LoVo (cell line): ENCODE measurements at places on chromosomes 2 and 18.

DNA sequence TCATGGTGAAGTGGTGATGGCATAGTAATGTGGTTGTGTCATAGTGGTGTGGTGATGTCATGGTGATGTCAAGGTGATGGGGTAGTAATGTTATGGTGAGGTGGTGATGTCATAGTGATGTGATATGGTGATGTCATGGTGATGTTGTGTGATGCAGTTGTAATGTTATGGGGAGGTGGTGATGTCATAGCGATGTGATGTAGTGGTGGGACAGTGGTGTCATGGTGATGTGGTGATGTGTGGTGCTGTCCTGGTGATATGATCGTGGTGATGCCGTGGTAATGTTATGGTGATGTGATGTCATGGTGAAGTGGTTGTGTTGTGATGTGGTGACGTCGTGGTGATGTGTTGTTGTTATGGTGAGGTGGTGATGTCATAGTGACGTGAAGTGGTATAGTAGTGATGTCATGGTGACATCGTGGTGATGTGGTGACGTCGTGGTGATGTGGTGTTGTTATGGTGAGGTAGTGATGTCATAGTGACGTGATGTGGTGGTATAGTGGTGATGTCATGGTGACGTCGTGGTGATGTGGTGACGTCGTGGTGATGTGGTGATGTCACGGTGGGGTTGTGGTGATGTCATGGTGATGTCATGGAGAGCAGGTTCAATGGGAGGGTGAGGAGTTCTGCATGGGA is 242.7 kb upstream of the MYT1L start:
- DNase-seq, result no peak

DNA sequence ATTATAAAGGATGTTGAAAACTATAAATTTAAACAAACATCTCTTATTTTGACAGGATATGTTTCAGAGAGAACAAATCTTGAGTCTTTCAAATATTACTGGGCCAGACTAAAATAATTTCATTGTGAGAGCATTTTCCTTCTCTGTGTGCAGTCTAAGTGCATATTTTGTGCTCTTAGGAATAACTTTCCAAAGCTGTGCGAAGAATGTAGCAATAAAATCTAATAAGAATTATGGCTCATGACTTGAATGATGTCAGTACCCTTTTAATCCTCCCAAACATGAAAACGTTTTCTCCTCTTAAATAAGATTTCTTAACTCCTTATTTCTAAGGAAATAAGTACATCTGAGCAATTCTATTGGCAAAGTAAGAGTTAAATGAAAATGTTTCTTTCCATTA is 76.2 kb upstream of the EFEMP1 start:
- no peak for DNase-seq

DNA sequence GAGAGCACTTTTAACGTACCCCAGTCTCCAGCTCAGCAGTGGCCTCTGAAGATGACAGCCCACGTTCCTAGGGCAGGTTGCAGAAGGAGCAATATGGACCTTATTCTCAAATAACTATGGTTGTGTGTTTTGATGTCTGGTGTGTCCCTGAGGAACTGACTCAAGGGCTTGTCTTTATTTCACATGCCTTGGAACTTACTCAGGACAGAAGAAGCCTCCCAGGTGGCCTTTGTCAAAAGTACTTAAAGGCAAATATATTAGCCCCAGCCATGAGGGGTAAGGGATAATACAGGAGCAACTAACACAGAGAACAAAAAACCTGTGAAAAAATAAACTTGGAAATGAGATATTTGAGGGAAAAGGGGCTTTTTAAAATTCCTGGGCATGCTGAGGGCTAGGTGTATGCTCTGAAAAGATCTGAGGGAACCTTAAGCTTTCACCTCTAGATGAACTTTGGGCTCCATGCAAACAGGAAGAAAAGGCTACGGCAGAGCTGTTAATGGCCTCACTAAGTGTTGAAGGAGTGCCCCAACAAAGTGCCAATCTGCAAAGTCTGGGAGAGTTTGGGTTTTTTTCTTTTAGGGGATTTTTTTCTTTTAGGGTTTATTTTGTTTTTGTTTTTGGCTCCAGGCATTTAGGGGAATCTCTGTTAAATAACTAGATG is 40.3 kb downstream of the SRBD1 start:
- peak; percentile 12 for DNase-seq

DNA sequence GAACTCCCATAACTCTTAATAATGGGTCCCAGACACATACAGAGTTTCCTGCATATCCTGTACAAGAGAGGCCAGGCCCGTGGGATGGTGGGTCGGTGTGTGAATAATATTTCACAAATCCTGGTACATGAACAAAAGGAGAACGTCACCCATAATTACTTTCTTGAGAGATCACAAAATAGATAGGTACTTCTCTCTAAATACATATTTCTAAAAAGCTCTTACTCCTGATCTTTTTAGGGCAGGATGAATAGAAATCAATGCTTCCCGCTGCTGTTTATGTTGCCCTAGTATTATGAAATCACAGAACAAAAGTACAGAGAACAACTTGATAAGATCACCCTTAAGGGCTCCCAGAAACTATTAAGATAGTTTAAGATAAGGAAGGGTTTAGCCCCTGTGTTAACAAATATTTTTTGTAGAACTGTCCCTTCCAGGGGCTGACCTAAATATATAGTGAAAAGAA is 5.4 kb downstream of the IRS1 start:
- no peak for DNase-seq

GRCh38 chr2:151665959-151666358 is 68.3 kb downstream of the NEB start:
- no peak for DNase-seq
